ENCODE measurements at places on chromosomes 12 and 14.
A peak's percentile ranks its signal among the peaks of the same experiment; 100 is the strongest.

DNA sequence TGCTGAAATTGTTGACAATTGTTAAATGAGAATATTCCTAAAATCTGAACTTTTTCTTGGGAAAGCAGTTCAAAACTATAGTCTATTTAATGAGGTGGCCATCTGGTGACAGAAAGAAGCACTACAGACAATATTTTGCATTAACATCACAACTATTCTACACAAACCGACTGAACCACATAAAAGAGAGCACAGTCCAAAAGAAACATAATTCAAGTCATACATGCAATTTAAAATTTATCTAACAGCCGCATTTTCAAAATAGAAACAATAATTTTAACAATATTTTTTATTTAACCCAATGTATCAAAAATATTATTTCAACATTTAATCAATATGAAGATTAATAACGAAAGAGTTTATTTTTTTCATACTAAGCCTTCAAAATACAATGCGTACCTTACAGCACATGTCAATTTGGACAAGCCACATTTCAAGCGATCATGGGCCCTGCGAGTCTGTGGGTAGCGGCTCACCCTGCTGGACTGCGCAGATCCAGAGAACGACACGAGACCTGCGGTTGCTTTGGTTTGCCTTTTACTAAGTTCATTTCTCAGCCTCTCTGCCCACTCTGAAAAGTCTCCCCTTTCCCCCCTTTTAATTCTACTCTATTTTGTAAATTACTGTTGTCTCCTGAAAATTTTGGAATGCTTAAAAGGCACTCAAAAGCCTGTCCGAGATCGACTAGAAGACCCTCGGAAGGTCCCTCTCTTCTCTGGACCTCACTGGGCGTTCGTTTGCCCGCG lies 947 bp upstream of the LRRC9 start:
- DNase-seq = no peak

DNA sequence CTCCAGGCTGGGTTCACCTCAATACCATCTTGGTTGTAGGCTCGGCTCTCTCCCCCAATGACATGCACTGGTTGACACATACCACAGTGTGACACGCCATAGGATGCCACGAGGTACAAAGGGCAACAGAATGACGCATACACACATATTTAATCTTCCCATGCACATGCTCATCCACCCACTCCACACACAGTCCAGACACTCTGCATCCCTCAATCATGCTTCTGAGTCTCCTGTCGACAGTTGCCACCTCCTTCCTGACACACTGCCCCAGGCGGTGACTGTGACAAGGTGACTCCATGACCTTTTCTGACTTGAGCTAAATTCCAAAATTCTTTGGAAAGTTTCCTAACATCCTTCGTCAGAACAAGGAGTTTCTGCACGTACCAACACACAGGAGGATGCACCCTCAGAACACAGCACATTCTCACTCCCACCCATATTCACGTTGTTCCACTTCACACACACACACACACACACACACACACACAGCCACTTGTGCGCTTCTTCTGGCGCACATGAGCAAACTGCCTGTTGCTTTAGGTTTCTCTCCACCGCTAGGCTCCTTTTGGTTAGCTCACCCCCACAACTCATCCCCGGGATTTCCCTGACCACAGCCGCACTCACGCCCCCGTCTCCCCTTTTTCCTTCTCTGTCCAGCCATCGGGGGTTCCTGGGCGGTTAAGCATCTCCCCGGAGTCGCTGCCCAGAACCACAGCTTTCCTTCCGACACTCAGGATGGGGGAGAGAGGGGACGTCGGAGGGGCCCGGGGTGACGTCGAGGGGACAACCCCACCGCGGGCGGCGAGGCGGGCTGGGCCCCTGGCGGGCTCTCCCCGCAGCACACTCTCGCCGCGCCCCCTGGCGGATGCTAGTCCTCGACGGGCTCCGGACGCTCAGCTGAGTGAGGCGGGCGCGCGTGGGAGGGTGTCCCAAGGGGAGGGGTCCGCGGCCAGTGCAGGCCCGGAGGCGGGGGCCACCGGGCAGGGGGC lies 536 bp upstream of the WNT1 start:
- peak; percentile 83 for DNase-seq

DNA sequence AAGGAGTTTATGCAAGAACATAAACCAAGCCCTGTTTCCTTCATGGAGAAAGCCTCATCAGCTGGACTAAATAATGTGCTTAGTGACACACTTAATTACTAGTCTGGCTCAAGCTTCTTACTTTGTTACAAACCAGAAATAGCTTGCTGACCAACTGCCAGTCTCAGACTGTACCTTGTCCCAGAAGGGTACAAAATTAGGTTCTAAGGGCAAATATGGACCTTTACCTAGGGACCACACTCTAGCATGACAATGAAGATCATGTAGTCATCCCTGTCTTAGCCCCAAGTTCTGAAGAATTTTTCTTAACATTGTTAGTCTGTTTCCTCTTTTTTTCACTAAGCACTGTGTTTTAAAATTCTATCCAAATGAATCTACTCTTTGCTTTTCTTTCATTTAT lies 2.2 kb downstream of the AMN1 start:
- no peak for DNase-seq

DNA sequence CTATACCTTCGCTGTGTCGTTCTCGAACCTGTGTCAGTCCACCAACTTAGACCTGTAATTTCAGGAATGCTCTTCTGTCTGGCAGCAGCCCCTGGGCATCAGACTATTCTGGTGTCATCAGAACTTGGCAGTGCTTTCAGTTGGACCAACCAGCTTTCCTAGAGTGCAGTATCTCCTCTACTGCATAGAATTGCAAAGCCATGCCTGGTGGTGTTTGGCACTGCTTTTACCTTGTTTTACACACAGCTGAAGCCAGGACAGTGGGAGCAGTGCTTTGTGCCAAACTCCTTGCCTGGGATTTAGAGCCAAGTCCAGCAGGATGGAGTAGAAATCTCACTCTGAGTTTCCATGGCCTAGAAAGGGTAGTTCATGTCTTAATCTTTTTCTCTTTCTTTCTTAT lies 1.5 kb downstream of the FLVCR2 start:
- DNase-seq = no peak

GRCh38 chr14:69839661-69840060 lies 39.6 kb upstream of the SMOC1 start:
- no peak for DNase-seq

GRCh38 chr12:39237004-39237403 lies 205.9 kb downstream of the KIF21A start:
- no peak for DNase-seq

DNA sequence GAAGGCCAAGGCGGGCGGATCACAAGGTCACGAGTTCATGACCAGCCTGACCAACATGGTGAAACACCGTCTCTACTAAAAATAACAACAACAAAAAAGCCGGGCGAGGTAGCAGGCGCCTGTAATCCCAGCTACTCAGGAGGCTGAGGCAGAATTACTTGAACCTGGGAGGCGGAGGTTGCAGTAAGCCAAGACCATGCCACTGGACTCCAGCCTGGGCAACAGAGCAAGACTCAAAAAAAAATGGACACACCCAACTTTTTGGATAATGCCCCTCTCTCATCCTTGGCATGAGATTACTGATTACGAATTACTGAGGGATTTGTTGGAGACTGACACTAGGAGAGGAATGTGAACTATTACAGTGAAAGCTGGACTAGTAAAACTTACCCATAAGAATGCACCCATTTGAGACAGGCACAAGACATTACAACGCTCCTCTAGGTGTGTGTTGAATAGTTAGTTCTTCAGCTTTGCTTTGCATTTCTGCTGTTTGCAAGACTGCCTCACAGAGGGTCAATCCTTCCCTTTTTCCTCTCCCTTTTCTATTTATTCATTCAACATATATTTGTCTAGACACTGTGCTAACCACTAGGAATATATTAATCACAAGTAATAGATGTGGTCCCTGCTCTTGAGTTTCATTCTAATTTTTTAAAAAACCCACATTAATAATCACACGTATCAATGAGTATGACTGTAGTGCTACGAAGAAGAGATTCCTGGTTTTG lies 46.0 kb upstream of the OR5AU1 start:
- no peak for DNase-seq

DNA sequence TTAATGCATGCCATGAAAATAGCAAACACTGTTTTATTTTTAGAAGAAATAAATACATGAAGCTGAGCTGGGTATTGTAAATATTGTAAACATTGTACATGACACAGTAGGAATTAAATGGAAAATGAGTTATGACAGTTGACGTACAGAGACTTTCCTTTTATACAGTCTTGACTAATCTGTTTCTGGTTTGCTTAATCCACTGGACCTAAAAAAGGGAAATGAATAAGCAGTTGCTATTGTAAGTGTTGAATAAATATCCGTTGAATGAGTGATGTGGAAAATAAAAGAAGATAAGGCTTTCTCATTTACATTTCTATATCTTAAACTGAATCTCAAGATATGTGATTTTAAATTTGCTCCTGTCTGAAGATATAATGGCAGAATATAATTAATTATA lies 15.0 kb downstream of the PMCH start:
- no peak for DNase-seq

GRCh38 chr12:11774821-11775220 lies 125.3 kb downstream of the ETV6 start:
- no peak for DNase-seq

DNA sequence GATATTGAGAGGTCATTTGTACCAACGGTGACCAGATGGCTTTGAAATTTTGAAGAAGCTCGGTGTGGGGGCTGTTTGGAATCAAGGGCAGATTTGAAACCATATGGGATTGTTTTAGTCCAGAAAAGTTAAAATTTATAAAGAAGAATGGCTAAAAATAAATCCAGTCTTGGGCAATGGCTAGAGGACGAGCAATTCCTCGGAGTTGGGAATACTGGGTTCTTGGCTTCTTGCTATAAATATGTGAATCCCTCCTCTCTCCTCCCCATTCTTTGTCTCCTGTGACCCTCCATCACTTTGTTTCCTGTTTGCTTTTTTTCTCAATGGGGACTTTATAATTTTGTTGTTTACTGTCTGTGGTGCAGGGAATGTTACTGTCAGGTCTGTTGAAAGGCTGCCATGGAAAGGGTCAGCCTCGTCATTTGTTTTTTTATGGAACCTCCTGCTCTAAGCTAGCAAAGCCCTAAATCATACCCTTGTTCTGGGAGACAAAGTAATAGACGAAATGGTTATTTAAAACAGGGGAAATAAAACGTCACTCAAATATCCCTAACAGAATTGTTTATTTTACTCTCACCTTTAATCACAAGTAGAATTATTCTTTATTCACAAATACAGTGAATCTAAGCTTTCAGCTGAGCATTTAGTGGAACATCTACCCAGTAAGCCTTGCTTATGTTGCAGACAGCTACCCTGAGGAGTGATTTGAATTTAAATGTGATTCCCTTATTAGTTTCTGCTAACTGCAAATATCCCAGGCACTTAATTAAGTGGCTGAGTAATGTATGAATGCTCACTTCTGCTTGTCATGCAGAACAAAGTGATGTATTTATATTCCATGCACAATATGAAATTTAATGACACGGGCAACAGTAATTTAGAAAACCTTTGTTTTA lies 273.1 kb upstream of the NOVA1 start:
- no peak for DNase-seq

DNA sequence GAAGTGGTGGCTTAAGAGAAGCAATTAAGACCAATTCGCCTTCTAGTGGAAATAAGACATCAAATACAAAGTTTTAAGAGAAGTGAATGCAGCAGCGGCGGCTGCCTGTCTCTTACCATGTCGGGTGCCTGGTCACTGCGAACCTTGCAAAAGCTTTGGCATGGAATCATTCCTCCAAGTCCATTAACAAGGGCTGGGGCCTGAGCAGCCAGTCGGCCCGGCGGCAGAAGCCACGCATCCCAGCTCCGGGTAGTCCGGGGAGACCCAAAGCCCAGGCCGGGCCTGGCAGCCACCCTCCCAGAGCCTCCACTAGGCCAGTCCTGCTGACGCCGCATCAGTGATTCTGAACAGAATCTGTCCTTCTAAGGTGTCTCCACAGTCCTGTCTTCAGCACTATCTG lies 321.0 kb downstream of the TMEM121 start:
- no peak for DNase-seq
